ENCODE measurements at places on chromosomes 2 and 18.

- peak; percentile 68 for DNase-seq
Observed at GRCh38 chr2:36356990-36357846, 1.6 kb downstream of the CRIM1 start.

DNA sequence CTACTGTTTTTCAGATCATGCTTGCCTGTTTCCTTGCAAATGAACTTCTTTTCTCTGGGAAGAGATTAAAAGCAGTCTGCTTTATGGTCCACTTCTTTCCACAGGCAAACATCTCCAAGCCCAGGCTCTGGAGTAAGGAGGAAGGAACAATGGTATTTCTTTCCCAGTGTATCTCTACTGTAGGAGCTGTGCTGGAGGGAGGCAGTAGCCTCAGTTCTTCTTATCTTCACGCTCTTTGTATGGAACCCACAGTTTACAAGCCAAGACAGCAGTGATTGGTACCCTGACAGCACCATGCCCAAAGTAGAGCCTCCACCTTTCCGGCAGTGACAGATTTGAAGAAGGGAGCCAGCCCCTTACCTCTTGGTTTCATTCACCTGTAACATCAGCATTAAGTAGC lies 35.2 kb downstream of the SPOPL start:
- no peak for DNase-seq

DNA sequence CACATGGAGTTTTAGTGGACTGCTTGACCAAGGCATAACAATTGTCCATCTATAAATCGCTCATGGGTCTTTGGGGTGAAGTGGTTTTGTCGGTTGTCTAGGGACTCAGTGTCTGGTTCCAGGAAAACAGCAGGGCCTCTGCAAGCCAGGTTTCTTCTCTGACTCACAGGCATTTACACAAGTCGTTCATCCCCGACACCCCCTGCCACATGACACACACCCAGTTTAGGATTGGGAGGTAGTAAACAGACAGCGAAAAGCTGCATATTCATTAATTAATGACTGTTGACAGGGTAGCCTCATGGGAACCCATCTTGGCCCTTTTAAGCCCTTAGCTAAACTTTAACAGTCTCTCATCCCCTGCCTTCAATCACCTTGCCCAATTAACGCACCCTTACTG lies 194.8 kb upstream of the ACVR2A start:
- no peak for DNase-seq

DNA sequence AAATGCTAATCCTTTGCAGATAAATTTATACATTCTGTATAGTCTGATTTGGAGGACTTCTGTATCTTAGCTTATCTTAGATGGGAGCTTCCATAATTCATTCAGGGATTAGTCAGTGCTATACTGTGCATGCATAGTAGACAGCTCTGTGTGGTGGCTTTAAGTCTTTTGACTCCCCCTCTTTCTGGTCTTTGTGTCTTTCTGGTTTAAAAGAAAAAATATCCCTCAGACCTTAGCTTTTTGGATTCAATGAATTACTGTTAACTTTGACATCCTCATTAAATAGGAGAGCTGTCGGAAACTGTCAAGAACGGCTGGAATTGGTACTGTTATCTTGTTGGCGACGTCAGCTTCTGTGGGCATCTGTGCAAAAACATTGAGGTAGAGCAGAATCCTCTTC lies 130.4 kb downstream of the SPTBN1 start:
- no peak for DNase-seq

DNA sequence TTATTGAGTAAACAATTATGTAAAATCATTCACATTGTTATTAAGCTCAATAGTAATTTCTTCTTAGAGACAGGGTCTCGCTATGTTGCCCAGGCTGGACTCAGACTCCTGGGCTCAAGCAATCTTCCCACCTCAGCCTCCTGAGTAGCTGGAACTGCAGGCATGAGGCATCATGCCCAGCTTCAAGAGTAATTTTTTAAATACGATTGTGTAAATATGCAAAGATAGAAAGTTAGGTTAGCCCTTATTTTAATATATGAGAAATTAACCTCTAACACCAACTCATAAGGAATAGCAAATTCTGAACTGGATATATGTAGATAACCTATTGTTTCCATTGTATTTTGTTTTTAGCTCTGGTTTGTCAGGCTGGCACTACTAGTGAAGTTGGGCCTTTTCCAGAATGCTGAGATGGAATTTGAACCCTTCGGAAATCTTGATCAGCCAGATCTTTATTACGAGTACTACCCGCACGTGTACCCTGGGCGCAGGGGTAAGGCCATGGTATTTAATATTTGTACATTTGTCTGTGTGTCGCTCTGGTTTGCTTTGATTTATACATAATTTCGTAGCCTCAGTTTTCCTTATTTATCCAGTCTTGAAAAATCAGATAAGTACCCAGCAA lies 44.8 kb downstream of the TRAPPC12 start:
- DNase-seq, result no peak

DNA sequence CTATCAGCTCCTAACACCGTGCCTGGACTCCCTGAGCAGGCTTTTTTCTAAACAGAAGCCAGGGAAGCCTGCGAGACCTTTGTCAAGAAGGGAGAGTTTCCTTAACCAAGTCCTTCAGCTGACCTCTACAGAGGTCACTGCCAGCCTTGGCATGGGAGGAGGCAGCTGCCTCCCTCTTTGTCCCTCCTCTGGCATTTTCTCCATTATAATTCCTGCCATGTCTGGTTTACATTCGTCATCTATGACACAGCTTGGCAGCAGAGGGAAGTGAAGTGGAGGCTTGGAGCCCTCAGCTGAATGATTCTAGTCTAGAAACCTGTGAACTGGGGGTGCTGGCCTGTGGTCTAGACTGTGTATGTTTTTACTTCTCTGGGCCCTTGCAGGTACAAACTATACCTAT lies 22.5 kb downstream of the LIPG start:
- no peak for DNase-seq

GRCh38 chr2:212517693-212518092 lies 20.9 kb downstream of the ERBB4 start:
- DNase-seq, result no peak

DNA sequence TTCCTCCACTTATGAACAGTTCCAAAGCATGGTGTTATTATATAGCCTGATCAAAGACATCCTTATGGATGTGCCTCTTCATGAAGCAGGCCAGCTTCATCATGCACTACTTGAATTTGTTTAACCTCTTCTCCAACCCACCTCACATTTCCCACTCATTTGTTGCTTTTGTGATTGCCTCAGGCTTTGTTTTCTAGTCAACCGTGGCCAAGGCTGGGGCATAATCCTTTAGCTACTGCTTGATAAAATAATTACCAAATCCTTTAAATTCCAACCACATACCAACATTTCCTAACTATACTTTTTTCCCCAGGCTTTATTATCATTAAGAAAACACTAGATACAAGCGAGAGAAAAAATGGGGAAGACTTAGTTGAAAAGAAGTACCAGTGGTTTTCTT lies 39.6 kb upstream of the SCN1A start:
- DNase-seq, result no peak

DNA sequence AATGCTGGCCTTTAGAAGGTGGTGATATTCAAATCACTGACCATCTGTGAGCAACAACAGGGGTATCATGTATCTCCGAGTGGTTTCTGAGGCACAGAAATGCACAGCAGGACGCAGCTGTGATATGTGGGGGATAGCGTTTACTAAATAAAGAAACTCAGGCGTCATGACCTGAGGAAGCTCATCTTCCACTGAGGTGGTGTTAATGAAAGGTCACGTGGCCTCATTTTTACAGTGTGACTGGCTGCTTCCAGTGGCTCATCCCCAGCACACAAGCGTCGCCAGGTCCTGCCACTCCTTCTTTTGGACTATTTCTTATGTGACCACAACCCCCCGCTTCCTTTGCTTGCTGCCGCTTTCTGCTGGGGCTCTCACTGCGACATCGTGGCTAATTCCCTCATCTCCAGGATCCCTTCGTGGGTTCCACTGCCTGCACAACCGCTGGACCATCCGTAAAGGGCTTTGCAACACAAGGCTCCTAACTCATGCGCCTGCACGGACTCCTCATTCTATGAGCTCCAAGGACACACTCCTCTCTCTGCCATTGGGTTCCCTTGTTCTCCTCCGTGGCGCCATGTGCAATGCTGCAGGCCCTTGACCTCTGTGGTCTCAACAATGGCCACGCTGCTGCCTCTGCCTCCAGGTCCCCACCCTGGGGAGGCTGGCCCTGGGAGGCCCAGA lies 109.3 kb downstream of the MBP start:
- DNase-seq, result no peak

DNA sequence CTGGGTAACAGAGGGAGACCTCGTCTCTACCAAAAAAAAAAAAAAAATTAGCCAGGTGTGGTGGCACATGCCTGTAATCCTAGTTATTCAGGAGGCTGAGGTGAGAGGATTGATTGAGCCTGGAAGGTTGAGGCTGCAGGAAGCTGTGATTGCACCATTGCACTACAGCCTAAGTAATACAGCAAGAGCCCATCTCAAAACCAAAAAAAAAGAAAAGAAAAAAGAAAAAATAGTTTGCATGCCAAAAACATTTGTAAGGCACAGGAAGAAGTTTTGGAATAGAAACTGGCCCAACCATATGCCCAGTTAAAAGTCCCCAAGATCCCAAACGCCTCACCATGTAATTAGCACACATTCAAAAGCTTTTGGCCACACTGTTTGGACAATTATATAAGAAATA lies 13.4 kb upstream of the ACOXL start:
- no peak for DNase-seq

GRCh38 chr18:40356168-40356567 lies 1598.9 kb upstream of the PIK3C3 start:
- DNase-seq, result no peak

DNA sequence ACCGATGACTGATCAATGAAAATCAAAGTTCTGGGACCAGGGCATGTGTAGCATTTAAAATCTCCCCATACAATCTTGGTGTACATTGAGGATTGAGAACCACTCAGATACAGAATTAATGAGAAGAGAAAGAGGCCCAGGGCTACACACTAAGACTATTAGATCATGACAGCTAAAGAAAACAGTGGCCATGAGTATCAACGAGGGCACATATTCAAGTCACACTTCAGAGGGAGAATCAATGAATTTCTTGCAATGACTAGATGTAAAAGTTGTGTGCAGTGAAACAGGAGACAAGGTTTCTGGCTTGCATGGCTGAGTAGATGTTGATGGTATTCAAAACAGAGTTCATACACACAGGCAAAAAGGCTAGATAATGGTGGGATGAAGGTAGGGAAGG lies 29.1 kb downstream of the METTL8 start:
- no peak for DNase-seq

Measured in activated CD8-positive, alpha-beta T cell treated with anti-CD3 and anti-CD28 coated beads for 36 hours (primary cell).